Daoy (cell line): ENCODE measurements at places on chromosomes 7 and 10. TPM values are rescaled to one million over a fixed set of nuclear protein-coding genes. Genes with fewer than 3 reads are reported as not detected.

DNA sequence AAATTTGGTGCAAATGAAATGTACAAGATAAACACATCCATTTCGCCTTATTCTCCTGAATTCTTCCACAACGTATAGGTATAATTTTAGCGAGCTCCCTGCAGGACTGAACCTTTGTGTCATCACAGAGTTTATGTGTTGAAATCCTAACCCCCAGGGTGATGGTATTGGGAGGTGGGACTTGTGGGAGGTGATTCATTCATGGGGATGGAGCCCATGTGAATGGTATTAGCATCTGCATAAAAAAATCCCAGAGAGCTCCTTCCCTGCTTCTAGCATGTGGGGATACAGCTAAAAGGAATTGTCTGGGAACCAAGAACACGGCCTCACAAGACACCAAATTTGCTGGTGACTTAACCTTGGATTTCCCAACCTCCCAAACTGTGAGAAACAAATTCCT, 741.4 kb upstream of the VSTM2A start:
- peak; percentile 85 for DNase-seq

DNA sequence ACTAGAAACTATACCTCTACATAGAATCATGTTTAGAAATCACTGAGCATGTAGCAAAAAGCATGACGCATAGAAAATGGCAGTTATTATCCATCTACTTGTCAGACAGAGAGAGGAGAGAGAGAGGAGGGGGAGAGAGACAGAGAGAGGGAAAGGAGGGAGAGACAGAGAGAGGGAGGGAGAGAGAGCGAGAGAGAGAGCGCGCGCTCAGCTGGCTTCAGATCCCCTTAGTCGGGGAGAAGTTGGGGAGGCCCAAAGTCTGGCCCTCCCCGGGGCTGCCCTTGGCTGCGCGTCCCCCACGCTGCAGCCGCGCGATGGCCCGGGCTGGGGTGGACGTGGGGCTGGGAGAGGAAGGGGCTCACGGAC, 37.0 kb downstream of the CNPY1 start:
- peak; percentile 72 for DNase-seq

DNA sequence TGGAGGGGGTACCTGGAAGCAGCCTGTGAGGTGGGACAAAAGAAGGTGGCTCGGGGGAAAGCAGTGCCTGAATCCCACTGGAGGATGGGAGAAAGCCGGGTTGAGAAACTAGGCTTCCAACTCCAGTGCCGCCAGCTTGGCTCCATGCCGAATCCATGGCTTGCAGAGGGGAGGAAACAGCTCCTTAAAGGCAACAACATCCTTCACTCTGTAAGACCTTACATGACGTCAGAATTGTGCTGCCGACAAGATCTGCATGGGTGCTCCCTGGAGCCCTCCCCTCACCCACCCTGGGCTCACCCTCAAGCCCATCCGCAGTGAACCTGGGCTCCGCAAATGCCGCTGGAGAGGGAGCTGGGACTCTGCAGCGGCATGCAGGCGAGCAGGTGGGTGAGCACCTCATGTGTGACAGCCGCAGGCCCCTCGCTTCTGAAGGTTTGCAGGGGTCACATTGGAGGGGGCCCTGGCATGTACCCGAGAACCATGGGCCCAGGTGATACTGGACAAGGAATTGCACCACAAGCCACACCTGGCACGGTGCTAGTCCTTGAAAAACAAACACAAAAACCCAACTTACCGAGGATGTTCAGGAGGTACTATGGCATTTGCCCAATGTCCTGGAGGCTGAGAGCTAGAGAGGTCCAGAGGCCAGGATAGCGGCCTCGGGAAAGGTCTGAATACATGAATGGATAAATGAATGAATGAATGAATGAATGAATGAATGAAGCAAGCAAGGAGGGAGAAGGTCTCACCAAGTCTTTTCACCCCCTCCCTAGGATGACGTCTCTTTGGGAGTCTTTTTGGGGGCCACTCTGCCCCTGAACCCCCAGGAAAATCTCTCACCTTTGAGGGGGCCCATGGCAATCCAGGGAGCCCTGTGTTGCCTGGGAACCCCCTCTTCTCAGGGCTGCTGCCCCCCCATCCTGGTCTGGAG, 238.6 kb upstream of the SHH start:
- DNase-seq: peak; percentile 29

DNA sequence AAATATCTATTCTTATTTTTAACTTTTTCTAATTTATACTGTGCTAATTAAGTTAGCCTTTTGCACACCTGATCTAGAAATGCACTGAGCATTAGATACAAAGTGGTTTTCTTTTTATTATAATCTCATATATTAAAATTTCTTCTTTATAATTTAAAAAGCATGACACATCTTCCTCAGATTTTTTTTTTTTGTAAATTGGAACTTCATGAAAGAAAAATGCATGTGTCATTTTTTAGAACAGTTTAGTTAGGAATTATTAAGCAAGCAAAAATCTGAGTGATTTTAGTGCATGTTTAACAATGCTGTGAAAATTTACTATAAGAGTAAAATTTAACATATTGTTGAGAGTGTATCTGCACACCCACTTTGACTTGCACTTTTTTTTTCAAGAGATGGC, 367.9 kb downstream of the TFEC start:
- no peak for DNase-seq

GRCh38 chr10:120600871-120601649, 144.0 kb downstream of the PLPP4 start:
- peak; percentile 41 for DNase-seq

DNA sequence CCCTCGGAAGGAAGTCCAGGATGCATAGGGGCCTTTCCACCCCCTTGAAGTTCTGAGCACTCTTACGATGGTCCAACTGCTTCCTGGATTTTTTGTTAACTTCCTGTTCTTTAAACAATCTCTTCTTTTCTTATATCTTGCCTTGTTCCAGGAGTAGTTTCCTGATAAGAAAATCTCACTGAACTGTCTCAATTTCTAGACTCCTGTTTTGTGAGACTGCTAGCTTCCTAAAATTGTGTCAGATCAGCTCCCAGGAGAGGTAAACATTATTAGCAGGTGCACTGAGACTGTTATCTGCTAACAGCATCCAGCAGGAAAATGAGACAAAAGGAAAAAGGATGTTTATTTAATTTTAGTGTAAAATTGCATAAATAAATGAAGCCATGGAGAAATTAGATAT, 106.2 kb upstream of the PITRM1 start:
- no peak for DNase-seq

GRCh38 chr10:12241810-12242529, 46.0 kb downstream of the CDC123 start:
- no peak for DNase-seq

- no peak for DNase-seq
Observed at GRCh38 chr10:98446151-98446660, 529 bp downstream of the HPS1 start.

- no peak for DNase-seq
Observed at GRCh38 chr10:12529976-12530375, 180.6 kb downstream of the CAMK1D start.

DNA sequence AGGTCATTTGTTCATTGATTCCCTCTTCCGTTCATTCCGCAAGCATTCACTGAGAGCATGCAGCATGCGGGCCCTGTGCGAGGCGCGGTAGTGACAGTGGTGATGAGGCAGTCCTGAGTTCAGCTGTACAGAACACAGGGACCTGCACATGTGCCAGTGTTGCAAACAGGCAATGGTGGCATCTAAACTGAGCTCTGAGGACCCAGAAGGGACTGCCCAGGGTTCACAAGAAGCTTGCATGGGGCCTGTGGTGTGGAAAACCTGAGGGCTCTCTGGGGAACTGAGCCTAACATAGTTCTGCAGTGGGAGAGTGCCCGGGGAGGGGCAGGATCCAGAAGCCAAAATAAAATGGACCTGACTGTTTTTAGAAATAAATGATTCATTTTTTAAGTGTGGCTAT, 13.2 kb downstream of the ZNF488 start:
- no peak for DNase-seq

GRCh38 chr10:124265391-124265745, 153.4 kb downstream of the OAT start:
- DNase-seq: no peak

DNA sequence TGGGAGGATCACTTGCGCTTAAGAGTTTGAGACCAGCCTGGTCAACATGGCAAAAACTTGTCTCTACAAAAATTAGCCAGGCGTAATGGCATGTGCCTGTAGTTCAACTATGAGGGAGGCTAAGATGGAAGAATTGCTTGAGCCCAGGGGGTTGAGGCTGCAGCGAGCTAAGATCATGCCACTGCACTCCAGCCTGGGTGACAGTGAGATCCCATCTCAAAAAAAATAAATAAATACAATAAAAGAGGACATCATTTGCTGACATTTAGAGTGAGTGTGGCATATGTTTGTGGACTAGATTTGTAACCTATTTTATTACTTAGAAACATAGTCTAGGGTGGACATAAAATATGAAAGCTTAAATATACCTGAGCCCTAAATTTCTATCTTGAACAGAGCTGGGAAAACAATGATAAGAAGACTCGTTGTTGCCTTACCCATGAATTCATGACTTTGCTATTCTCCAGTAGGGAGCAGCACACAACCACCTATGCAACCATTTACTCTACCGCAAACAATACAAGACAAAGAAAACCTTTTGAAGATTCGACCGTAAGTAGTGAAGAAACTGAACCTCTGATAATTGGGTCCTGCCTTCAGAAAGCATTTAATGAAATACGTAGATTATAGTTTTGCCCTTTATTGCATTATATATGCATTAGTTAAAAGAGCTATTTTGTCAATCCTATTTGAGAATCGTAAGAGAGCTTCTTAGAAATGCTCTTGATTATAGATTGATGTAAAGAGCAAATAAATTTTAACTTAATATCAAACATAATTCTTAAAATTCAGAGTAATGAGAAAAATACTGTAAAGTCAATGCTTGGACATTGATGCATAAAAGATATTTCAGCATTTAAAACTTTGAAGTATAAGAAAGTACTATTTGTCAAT, 83.5 kb downstream of the GNAT3 start:
- DNase-seq: peak; percentile 49

GRCh38 chr7:140542228-140542603, 62.9 kb upstream of the MKRN1 start:
- DNase-seq: peak; percentile 48

DNA sequence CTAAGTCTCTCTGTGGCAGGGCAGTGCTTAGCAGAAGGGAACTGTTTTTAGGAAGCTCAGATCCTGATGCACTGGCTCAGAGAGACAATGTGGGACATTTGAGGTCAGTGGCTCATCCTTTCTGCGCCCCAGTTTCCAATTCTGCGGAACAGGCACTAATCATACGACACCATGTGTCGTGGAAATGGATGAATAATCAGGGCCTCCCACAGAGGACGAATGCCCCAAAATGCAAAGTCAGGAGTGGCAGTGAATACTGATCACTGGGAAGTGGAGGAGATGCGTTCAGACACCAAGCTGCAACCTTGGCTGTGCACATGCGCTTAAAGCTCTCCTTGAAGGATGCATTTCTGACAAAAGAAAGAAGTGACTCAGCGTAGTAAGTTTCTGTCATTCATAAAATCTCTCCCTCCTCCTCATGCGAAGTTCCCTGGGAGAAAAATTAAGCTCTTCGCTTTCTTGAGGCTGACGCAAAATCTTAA, 21.9 kb upstream of the ECHDC3 start:
- no peak for DNase-seq

GRCh38 chr7:40303996-40304395, 169.2 kb downstream of the SUGCT start:
- no peak for DNase-seq

DNA sequence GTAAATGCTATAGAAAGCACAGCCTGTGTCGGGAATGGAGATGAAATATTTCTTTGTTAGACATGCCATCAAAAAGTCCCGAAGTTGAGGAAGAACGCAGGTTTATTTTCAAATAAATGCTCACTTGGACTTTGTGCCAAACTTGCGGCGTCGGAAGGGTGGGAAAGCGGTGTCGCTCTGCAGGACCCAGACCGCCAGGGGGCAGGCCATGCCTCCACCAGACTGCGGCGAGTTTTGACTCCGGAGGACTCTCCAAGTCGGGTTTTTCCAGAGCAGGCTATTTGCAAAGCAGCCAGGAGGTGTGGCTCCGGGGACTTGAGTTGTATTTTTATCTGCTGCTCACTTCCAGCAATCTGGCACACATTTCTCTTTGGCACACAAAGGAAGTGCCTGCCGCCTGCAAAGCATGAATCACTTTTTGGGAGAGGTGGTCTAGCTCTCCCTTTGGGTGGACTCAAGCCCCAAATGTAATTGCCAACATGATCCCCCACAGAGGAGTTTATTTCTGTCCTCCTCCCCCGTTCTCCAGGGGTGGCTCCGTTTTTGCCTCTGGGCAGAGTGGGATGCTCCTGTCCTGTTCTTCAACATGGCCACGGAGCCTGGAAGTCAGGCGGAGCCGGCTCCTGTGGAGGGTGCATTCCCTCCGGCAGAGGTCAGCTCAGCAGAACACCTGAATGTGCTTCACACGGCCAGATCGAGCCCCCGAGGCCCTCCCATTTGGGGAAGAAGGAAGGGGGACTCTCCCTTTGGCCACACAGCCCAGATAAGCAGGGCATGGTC, 82.3 kb upstream of the GPR26 start:
- peak; percentile 85 for DNase-seq

GRCh38 chr10:65273115-65273514, 1652.7 kb upstream of the LRRTM3 start:
- DNase-seq: no peak

DNA sequence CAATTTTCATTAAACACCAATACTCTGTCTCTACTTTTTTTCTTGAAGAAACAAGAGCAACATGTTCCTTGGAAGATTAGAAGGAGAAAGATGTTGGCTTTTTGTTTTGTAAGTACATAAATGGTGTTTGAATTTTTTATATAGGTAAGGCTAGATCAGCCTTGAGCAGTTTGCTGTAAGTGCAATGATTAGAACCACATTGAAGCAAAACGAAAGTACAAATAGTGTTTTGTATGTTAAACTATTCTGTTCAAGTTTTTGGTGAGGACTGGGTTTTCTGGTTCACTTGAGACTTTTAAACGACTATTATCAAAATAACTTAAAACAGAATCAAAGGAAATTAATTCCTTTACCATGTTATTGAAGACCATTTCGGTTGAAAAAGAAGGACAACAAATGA, 162.9 kb upstream of the NRP1 start:
- DNase-seq: no peak

- no peak for DNase-seq
Observed at GRCh38 chr7:141287936-141288335, 214.1 kb downstream of the TMEM178B start.

GRCh38 chr7:21508538-21508937, 34.3 kb upstream of the DNAH11 start:
- no peak for DNase-seq

DNA sequence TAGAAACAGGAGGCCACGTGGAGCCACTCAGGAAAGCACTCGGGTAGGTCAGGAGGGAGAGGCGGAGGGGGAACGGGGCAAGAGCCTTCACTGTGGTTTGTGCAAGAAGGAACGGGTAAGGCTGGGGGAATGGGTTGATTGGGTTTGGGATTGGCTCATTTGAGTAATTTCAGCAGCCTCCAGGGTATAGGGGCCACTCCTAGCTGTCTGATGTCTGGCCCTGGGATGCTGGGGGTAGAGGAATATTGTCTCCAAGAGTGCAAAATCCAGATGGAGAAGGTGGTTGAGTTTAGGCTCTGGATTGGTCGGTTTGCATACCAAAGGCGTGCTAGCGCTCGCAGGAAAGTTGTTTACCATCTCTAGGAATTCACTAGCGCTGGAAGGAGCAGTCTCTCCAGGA, 47.2 kb downstream of the MYL10 start:
- no peak for DNase-seq

- DNase-seq: peak; percentile 55
Observed at GRCh38 chr7:117061751-117062150, 108.5 kb downstream of the ST7 start.

Gene CPN1
- total RNA-seq: not detected in 2 replicates

Gene LRRN3
- total RNA-seq: 20.0 and 26.1 TPM in 2 replicates

Gene STOX1
- total RNA-seq: 0.80 and 3.0 TPM in 2 replicates

Gene CYP3A7
- not detected in 2 replicates for total RNA-seq

Gene C10orf105
- total RNA-seq: not detected in 2 replicates

Gene HOXA6
- total RNA-seq: 0.92 and 4.2 TPM in 2 replicates

Gene TMEM270
- 0.69 and 1.5 TPM in 2 replicates for total RNA-seq

Gene IRF5
- total RNA-seq: 0.60 and 2.2 TPM in 2 replicates
